ENCODE measurements at places on chromosomes 6 and 20.
A peak's percentile ranks its signal among the peaks of the same experiment; 100 is the strongest.

DNA sequence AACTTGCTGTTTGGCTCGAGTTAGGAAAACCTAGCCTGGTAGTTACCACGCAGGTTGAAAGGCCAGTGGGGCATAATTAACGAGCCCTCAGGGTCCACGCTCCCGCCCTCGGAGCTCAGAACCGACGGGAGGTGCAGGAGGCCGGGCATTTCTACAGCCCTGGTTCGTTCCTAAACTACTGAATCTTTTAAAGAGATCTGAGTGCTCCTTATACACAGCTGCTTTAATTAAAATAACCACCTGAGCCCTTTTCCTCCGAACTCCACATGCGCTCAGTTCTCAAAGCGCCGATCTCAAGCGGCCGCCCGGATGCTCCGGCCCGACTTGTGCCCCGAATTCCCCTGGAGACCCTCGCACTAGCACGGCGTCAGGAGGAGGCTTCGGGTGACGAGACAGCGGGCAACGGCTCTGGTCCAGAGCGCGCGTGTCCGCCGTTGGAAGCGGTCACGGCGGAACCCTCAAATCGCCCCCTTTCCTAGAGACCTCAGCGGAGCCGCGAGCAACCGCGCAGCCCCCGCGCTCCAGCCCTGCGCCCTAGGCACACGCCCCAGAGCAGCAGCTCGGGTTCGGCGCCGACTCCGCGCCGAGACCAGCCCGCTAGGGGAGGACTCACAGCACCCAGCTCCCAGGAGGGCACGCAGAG, 397 bp downstream of the WDR27 start:
- DNase-seq = peak; percentile 51

GRCh38 chr6:87336367-87336766, 7.3 kb upstream of the GJB7 start:
- DNase-seq = no peak

DNA sequence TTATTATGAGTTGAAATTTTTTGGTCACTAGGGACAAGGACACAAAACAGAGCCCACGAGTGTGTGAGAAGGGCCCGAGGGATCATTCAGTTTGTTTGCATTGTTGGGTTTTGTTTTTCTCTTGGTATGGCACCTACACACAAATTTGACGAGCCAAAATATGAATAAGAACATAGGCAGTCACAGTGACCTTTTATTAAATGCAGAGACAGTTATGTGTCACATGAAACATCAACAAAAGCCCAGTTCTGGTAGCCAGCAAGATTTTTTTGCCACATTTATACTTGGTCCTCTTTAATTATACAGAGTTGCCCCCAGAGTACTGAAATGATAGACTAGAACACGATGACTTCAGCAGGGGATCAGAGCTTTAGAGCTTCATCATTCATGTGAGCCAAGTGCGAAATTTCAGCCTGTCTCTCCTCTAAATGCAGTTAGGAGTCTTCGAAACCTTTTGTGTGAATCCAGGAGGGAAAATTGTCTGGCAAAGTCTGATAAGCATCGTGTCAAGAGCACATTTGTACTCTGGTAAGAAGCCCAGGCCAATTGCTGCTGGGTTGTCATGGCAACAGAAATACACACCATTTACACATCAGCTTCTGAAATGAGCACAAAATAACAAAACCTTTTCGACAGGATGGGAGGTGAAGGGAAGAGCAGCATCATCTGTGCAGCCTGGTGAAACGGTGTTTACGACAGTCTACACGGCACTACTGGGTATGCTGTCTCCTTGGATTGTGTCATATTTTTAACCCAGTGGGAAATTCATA, 79.2 kb upstream of the RIPOR2 start:
- DNase-seq = no peak

DNA sequence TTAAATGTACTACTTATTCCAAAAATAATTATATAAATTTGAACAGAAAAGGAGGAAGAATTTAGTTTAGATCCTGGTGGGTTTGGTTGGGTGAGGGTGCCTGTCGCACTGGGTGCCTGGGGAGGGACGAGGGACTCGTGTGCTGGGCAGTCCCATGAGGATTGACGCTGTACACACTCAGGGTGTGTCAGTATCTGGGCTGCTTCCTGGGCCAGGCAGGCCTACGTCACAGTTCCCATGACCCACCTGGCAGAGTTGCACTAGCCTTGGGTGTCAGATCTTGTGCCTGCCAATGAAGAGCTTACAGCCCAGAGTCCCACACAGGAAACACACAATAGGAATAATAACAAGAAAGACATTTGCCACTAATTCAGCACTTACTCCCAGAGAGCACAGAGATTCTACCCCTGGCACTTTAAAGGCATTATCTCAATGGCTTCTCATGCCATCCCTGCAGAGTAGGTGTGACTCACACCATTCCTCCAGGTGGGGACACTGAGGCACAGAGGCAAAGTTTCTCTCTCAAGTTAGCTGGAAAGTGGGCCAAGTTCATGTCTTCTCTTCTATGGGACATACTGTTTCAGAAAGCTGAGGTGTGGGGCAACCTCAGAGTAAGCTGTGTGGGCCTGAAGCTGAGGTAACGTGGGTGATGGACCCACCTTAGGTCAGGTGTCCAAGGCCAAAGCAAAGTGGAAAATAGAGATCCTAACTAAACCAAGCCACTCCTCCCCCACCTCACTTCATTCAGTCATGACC, 1.3 kb upstream of the SDCBP2 start:
- DNase-seq = no peak
